NCI-H146 (cell line): ENCODE measurements at places on chromosomes 13 and 19.

DNA sequence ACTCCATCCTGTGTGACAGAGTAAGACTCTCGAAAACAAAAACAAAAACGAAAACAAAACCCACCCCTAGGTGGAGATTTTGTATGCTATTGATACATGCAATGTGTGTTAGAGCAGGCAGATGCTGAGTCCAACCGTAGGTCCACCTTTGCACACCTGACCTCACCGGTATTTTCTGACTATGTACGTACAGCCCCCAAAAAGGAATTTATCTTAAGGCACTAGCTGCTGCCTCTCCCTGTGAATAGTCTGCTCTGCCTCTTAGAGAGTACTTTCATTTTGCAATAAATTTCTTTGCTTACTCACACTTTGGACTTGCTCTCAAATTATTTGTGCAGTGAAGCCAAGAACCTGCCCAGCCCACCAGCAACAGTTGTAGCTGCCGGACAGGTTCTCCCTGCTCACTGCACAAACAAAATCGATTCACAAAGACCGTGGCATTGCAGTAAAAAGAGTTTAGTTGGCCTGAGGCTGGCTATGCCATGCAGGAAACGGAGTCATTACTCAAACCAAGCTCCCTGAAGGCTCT, 8.2 kb upstream of the ZNF77 start:
- no peak for DNase-seq

GRCh38 chr19:16829822-16830289, 658 bp downstream of the SIN3B start:
- no peak for DNase-seq

- DNase-seq, result no peak
These were observed 2.8 kb downstream of the ZNF536 start for GRCh38 chr19:30374865-30375552.

GRCh38 chr13:53310786-53311185, 282.2 kb downstream of the OLFM4 start:
- DNase-seq, result no peak

- DNase-seq, result no peak
These were observed 13.0 kb upstream of the PROZ start for GRCh38 chr13:113145496-113145895.

DNA sequence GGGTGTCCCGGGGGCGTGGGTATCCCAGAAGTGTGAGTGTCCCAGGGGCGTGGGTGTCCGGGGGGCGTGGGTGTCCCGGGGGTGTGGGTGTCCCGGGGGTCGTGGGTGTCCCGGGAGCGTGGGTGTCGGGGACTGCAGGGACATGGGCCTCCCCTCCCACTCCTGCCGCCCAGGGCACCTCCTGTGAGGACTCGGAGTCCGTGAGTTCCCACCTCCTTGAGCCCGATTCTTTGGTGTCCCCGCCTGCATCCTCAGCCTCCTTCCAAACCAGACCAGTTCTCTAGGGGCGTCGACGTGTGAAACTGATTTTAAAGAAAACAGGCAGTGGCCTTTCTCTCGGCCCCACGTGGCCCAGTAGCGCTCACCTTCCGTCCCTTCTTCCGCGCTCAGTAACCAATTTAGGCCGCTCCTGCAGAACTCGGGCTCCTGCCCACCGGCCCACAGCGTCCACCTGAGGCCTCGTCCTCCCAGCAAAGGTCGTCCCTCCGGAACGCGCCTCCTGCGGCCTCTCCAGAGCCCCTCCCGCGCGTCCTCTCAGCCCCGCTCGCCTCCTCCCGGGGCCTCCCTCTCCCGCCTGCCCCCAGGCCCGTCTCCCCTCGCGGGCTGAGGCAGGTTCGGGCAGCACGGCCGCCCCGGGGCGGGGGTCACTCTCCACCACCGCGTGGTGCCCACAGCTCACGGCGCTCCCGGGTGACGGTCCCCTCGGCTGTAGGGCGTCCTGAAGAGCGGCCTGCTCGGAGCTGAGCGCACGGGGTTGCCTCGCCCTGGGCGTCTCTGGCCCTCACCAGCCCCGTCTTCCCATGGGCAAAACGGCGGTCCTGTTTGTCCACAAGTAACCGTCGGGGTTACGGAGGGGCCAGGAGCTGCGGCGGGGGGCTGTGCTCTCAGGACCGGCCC, 3.8 kb downstream of the F7 start:
- DNase-seq, result peak; percentile 51

- DNase-seq, result no peak
These were observed 238.8 kb downstream of the COL4A1 start for GRCh38 chr13:110068176-110068473.

DNA sequence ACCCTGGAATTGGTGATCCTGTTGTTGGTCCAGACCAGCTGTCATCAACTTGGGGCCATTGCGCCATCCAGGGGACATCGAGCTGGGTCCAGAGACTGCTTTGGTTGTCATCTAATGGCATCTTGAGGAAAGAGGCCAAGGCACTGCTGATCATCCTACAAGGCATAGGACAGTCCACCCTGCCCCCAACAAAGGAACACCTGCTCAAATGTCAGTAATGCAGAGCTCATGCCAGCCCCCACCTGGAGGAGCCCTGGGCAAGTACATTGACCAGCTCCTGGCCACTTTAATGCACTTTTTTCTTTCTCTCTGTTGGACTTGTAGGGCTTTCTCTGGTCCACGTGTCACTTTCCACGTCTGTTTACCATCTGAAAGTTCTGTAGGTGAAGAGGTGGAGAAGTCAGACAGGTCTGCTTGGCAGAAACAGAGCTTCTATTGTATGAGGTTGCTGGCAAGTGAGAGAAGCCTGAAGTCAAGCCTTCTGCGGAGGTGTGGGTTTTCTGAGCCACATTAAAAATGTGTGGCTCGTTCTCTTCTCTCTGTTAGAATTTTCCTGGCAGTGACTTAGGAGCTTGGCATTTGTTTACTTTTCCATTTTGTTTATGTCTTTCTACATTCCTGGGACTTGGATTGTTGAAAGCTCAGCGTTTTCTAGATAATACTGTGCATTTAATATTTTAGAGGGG, 124.0 kb upstream of the RNF113B start:
- DNase-seq, result peak; percentile 25

- no peak for DNase-seq
These were observed 53.1 kb downstream of the SOX1 start for GRCh38 chr13:112120031-112120373.

- DNase-seq, result peak; percentile 57
These were observed 2.2 kb downstream of the BST2 start for GRCh38 chr19:17402982-17403855.

- no peak for DNase-seq
These were observed 14.8 kb downstream of the DHX34 start for GRCh38 chr19:47363758-47364531.

DNA sequence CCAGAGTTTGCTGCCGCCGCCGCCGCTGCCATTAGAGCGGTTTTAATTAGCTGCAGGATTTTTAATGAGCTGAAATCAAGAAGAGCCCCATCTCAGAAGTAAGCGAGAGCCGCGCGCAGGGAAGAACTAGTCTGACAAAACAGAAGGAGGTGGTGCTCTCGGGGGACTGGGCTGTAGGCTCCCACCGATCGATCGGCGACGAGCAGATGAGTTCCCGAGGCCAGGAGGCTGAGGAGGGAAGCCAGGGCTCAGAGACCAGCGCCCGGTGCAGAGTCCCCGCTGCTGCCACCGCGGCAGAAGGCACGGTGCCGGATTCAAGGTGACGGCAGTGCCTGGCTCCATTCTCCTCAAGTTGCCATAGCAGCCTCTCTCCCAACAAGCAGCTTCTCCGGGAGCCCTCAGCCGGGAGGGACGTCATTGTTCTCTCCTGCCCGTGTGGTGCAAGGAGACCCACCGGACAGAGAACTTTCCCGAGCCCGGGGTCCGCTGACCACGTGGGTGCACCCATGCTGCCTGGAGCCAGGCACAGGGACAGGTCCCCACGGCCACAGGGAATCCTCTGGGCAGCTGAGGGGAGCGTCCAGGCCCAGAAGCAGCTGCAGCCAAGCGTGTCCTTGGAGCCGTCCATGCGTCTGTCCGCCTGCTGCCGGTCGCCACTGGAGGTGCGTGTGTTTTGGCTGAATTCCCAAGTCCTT, 62.9 kb downstream of the CHST8 start:
- no peak for DNase-seq

DNA sequence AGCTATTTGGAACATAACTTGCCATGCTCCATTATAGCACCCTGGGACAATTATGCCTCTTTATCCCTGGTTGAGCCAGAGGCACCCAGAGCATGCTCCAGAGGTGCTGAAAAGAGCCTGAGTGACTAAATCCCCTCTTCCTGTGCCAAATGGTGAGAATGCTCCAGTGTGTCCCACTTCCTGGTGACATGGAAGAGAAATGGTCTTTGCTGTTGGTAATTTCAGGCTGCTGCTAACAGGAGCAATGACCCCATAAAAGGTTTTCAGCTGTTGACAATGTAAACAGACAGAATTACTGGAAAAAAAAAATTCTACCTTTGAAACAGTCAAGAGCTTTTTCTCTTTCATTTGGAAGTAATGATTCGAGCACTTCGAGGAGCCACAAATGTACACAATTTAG, 341.8 kb downstream of the FGF9 start:
- no peak for DNase-seq

GRCh38 chr13:113322043-113322461, 25.0 kb downstream of the LAMP1 start:
- no peak for DNase-seq

- no peak for DNase-seq
These were observed 103.4 kb downstream of the FRY start for GRCh38 chr13:32135056-32135390.

GRCh38 chr19:54023191-54023590, 31.8 kb downstream of the CACNG6 start:
- DNase-seq, result no peak

- DNase-seq, result no peak
These were observed 216.6 kb upstream of the SLC10A2 start for GRCh38 chr13:103282571-103283450.

- no peak for DNase-seq
These were observed 3.4 kb downstream of the EVI5L start for GRCh38 chr19:7833225-7834099.

DNA sequence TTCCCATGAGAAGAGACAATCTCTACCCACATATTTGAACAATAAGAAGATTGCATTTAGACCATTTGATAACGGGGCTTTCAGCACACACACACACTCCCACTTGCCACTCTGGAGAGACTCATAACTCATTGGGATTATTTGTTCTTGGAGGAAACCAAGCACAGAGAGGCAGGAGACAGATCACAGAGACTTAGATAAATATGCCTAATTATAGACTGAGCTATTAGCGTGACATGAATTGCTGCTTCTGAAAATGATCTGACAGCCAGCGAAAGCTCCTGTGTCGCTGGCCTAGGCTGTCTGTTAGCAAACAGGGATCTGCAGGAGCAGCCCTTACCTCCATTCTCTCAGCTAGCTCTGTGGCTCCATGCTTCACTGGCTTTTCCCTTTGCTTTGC, 111.4 kb downstream of the CCNA1 start:
- peak; percentile 93 for DNase-seq
